ENCODE measurements at places on chromosomes 4 and X. TPM values are rescaled to one million over a fixed set of nuclear protein-coding genes. Genes with fewer than 3 reads are reported as not detected.

- DNase-seq, result no peak
Measured at GRCh38 chr4:138611721-138612120, 369.6 kb upstream of the SLC7A11 start.

HTR2C gene
- 2.1 TPM for polyA plus RNA-seq

RAB41 gene
- polyA plus RNA-seq, result 1.6 TPM

PRDM8 gene
- polyA plus RNA-seq, result 1.5 TPM

GRCh38 chr4:153333874-153334273 lies 10.6 kb upstream of the MND1 start:
- no peak for DNase-seq

DNA sequence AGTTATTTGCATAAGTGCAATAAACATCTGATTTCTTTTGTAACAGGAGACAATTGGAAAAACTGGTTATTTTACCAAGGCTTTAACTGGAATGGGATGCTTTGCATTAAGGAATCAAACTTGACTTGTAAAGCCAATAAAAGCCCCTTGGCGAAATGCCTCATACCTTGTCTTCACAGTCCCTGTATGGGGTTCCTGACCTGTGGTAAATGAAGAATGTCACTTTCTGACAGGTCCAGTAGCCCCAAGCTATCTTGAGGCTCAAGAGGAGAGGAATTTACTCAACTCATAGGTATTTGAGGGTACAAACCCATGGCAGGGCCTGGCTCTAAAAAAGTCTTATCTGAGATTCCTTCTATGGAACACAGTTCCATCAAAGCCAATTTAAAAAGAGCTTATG lies 78.0 kb downstream of the ACOX3 start:
- DNase-seq, result no peak

CSAG1 gene
- not detected for polyA plus RNA-seq

DNA sequence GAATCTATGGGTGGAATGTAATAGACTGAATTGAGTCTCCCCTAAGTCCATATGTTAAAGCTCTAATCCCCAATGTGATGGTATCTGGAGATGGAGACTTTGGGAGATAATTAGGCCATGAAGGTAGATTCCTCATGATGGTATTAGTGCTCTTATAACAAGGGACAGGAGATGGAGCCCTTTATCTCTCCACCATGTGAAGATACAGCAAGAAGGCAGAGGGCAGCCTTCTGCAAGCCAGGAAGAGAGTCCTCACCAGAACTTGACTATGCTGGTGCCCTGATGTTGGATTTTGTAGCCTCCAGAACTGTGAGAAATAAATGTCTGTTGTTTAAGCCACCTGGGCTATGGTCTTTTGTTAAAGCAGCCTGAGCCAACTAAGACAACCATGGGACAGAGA lies 76.4 kb upstream of the F8A3 start:
- DNase-seq, result no peak

SYP gene
- 2.6 TPM for polyA plus RNA-seq

GRCh38 chr4:145234091-145234706 lies 53.8 kb upstream of the OTUD4 start:
- DNase-seq, result peak; percentile 74

MAGEA12 gene
- not detected for polyA plus RNA-seq

DRP2 gene
- 2.3 TPM for polyA plus RNA-seq

DNA sequence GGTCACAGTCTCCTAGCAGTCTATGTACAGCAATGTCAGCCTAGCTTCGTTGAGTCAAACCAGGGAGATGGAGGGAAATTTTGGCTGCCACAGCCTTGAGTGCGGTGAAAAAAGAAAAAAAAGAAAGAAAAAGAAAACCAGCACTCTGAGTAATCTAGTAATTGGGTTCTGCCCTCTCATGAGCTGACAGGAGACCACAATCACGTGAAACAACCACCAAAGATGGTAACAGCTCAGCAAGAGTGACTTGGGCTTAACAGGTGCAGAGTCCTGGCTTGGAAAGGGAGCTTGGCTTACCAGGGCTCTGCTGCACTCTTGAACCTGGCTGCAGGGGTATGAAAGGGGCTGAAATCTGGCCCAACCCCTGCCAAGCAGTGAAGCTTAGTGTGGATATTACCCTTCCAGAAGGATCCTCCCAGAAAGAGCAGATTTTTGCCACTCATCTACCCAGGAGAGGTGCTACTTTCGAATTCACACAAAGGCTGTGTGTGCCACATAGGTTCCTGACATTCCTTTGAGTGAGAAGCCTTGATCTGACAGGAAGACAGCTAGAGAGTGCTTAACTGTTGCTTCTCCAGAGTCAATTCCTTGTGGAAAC lies 350.3 kb downstream of the PTTG2 start:
- DNase-seq, result no peak

DNA sequence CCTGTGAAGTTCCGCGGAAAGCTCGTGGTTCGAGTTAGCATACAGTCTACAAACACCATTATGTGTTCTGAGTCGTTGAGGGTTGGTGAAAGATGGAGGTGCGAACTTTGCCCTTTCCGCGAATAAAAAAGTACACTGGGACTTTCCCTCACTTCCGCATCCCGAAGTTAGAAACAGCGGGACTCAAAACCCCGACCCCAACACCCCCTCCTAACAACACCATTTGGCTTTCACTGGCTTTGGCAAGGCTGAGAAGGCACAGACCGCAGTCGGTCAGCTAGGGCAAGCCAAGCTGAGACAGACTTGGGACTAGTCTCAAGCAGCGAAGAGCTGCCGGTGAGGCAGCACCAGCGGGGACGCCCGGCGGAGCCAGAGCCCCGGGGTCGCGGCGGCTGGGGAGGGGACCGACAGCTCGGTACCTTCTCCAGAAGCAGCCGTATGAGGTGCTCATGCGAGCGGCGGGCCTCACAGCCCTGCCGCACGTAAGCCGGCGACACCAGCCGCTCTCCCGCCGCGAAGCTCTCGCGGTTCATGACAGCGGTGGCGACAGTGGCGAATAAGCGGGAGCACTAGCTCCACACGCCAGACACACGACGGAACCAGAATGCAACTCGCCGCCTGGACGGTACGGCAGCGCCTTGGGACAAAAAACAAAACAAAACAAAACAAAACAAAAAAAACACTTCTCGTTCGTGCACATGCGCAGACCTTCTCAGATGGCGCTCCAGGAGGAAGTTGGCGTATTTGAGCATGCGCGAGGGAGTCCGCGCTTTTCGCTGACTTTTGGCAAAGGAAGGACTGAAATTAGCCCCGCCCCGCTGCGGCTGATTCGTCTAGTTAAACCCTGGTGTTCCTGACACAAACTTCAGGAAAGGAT lies at the start of gene SEPSECS:
Gene SEPSECS (minus strand): TSS at position 613 of the 877 bp plus-strand sequence. CDS start 80 bp downstream, at position 533.
- peak; percentile 99 for DNase-seq

GPRASP3 gene
- polyA plus RNA-seq, result 20.8 TPM

- no peak for DNase-seq
Measured at GRCh38 chr4:76634220-76634619, 199.2 kb downstream of the SHROOM3 start.

PF4V1 gene
- not detected for polyA plus RNA-seq

NOCT gene
- 8.8 TPM for polyA plus RNA-seq

NRK gene
- 15.1 TPM for polyA plus RNA-seq

FGG gene
- polyA plus RNA-seq, result not detected

DNA sequence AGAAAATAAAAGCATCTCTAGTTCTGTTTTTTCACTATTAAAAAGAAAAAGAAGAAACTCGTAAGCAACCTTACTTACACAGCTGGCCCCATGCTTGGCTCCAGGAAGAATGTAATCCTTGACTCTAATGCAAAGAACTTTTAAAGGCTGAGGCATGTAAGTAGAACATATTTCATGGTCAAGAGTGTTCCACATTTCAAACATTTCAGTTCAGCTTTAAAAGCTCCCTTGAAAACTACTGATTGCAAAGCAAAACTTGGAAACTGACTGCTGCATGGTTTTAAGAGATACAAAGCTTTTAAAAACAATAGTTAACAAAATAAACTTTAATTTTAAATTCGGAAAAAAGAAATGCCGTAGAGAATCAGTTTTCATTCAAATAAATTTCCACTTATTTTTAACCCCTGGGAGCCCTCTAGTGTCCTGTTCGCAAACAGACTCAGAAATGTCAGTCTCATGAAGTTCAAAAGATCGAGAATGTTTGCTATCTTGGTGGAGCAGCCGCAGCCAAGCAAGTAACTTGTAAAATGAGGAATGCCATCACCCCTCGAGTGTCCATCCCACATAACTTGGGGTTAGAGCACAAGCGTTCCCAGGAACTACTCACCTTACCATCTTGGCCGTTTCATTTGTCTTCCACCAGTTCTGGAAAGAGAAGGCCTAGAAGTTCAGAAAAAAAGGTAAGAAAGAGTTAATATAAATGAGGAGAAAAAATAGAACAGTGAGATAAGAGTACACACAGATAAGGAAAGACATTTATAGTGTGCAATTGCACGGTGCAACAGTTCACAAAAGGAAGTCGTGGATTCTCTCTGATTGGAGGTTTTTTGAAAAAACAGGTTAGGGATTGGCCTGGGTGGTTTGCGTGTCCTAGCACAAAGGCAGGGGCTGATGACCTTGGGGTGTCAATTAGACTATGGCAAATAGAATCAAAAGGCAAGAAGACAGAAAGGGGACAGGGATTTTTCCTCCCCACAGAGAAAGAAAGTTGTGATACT lies at the start of gene GASK1B:
Gene GASK1B (minus strand): TSS at position 765 of the 998 bp plus-strand sequence. CDS start 1,650 bp downstream, outside the sequence.
- no peak for DNase-seq

DNA sequence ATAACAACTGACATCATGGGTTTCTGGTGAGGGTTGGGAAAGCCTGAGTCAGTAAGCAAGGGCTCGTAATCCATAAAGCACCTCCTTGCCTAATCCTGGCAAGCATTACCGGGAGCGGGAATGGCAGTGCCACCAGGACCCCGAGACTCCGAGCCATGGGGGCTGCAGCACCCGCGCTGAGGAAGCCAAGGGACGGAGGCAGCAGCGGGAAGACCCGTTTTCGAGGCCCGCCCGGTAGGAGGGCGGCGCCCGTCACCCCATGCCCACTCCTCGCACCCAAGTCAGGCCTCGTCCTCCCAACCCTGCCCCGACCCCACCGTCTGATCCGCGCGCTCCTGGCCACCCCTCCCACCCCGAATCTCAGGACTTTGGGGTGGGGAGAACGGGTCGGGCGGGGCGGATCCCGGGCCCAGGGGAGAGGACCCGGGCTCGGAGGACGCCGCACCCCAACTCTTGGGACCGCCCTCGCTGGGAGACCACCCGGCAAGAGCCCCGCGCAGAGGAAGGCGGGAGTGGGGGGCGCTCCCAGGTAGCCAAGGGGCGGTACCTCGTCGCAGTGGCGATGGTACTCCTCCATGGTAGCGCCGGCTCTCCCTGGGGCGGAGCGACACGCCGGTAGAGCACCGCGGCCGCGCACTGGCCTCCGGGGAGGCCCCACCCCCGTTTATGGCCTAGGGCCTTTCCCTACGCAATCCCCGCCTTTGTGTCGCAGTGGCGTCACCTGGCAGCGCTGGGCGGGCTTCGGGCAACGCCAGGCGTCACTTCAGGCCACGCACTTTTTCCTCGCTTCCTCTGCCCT lies at the start of gene DYNLT3:
Gene DYNLT3 (minus strand): TSS at position 638 of the 799 bp plus-strand sequence. CDS start 61 bp downstream, at position 577.
- DNase-seq, result peak; percentile 66

HS6ST2 gene
- polyA plus RNA-seq, result 21.1 TPM

GRCh38 chrX:136200466-136200865 lies 50.7 kb downstream of the MAP7D3 start:
- no peak for DNase-seq

ITM2A gene
- polyA plus RNA-seq, result 78.8 TPM

- peak; percentile 62 for DNase-seq
Measured at GRCh38 chr4:39446842-39447573, 11.7 kb downstream of the RPL9 start.

ARMCX4 gene
- polyA plus RNA-seq, result 32.1 TPM

DNA sequence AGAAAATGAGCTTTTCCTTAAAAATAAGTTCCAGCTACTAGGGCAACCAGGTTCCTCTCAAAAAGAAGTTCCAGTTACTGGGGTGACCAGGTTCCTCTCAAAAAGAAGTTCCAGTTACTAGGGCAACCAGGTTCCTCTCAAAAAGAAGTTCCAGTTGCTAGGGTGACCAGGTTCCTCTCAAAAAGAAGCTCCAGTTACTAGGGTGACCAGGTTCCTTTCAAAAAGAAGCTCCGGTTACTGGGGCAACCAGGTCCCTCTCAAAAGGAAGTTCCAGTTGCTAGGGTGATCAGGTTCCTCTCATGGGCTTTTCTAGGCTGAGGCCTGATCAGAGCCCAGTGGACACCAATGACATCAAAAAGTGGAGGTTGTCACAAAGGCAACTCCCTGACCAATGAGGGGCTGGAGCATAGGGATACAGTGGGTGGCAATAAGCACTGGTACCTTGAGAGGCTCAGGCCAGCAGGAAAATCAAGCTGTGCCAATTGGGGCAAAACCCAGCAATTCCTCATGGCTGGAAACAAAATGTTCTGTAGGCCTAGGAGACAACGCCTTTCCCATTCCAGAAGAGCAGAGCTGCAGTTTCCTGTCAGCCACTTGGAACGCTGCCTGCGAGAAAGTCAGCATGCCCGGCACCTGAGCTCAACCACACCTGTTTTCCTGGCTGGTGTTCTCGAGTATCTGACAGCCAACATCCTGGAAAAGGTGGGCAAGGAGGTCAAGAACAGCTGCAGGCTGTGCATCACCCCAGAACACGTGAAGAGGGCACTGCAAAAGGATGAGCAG lies 12.3 kb upstream of the SYTL5 start:
- DNase-seq, result peak; percentile 68

GRCh38 chr4:110367156-110367555 lies 108.8 kb upstream of the ENPEP start:
- DNase-seq, result no peak

GRCh38 chrX:31136144-31136611 lies 64.3 kb upstream of the FTHL17 start:
- no peak for DNase-seq

AFF1 gene
- polyA plus RNA-seq, result 56.4 TPM

DNA sequence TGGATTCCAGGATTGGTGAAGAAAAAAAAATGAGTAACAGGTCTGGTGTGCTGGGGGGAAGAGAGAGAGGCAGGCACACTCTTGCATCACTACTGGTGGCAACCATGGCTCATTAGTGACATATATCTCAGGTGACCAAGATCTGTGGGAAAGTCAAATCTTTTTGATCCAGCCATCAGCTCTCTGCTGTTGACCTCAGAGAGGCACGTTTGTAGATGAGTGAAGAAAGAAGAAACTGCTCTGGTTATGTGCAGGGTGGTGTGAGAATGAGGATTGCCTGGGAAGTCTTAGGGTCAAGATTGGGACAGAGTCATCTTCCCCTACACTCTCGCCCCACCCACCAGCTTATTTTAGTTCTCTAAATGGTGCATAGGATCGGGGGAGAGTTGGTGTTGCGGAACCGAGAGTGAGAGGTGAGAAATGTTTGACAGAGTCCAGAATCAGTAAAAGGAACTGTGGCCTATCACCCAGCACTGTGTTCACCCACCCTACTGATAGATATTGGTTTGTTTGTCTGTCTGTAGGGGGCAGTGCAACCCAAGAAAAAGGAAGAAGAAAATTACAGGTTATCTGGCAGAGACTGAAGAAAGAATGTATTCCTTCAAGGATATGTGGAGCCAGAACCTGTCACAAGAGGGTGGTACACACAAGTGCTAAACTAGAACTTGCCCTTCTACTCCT lies 21.9 kb downstream of the ARMCX6 start:
- peak; percentile 70 for DNase-seq

GRCh38 chr4:1693131-1693896 lies 9.2 kb upstream of the FAM53A start:
- peak; percentile 72 for DNase-seq

DNA sequence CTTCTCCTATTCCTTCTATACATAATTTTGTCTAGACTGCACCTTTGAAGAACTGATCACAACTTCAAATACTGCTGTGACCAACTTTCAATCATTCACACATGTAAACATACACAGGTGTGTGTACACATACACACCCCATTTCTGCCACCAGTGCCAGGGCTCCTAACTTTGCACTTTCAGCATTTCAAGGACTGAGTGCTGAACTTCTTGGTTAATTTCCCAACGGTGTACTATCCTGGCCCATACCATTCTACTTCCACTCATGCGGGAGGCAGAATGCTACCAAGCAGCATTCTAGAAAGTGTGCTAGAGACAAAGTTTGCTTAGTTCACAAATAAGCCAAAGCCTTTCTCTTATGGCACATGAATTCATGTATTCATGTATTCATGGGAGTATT lies 51.2 kb downstream of the RPGR start:
- no peak for DNase-seq

AR gene
- 3.3 TPM for polyA plus RNA-seq

All from left kidney (tissue), 8 donors.